Keratinocyte (primary cell): ENCODE measurements at places on chromosomes 1 and 21. TPM values are rescaled to one million over a fixed set of nuclear protein-coding genes. Genes with fewer than 3 reads are reported as not detected.

GRCh38 chr1:68361346-68361910, 88.3 kb downstream of the RPE65 start:
- H3K4me3 ChIP-seq = no peak overlapping the region
- H3K36me3 ChIP-seq = no peaks in the 10 kb centered on the region

DNA sequence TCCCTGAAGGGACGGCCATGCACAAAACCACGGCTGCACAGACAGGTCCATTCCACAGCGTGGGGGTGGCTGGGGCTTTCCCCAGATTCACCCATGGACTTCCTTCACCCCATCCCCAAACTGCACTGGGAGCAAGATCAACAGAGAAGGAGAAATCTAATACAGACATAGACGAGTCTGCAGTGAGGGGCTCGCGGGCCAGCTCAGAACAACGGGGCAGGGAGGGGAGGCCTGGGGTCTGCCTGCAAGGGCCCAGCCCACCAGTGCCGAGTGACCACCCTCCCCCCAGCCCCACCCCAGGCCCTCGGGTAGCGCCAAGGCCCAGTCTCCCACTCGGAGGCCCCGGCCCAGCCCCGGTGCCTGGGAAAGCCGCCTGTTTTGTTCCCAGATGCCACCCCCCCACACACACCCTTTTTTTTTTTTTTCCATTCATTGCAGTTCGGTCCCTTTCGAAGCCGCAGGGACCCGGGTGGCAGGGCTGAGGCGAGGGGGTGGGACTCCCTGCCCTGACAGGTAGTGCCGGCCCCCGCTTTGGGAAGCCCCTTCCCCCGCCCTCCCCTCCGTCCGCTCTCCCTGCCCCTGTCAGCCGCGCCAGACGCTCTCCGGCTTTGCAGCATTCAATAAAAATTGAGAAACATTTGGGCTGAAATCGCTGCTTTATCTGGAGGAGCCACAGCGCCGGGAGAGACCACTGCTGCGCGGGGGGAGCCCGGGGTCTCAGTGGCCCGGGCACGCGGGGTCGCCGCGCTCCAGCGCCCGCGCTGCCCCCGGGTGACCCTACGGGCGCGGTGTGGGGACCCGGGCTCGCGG, 543 bp upstream of the EPHB2 start:
- no peak overlapping the region for H3K27ac ChIP-seq
- peaks cover 8% of the 10 kb centered on the region for H3K4me1 ChIP-seq
- H3K4me3 ChIP-seq = no peak overlapping the region
- H3K36me3 ChIP-seq = no peaks in the 10 kb centered on the region
- DNase-seq = no peak
- H3K27me3 ChIP-seq = peaks cover 51% of the 10 kb centered on the region

- peaks cover 3% of the 10 kb centered on the region for H3K4me1 ChIP-seq
- H3K36me3 ChIP-seq = peaks cover 4% of the 10 kb centered on the region
- H3K27ac ChIP-seq = peak within 1 kb of the TSS; percentile 96
- peak within 1 kb of the TSS; percentile 87 for H3K4me3 ChIP-seq
- no peak for DNase-seq
- H3K27me3 ChIP-seq = no peaks in the 10 kb centered on the region
These were observed at the start of gene MPC2 for GRCh38 chr1:167936930-167937708. Gene MPC2, minus strand, starts transcription at chr1:167937072. Its CDS starts 1,231 bp downstream, at chr1:167935841.

- H3K4me3 ChIP-seq = no peak overlapping the region
- H3K4me1 ChIP-seq = peaks cover 39% of the 10 kb centered on the region
- no peaks in the 10 kb centered on the region for H3K36me3 ChIP-seq
- H3K27ac ChIP-seq = no peak overlapping the region
- no peak for DNase-seq
- H3K27me3 ChIP-seq = no peaks in the 10 kb centered on the region
These were observed 99.9 kb downstream of the ROR1 start for GRCh38 chr1:63873751-63874150.

DNA sequence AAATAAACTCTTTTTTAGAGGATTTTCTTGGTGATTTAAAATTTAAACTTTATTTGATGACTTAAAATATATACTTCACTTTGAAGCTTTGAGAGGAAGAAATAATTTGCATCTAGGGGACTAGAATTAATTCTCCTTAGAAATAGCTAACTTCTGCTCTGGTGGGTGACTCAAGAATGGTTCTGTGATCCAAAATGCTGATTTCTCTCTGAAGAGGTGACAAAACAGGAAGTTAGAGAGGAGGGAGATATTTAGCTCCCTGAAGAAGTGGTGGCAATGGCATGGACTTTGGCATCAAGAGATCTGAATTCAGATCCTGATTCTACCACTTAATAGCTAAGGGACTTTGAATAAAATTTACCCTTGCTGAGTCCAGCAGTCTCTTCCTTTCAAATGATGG, 125.8 kb upstream of the ATP1B1 start:
- H3K27ac ChIP-seq = no peak overlapping the region
- no peaks in the 10 kb centered on the region for H3K27me3 ChIP-seq
- no peak overlapping the region for H3K4me3 ChIP-seq
- H3K4me1 ChIP-seq = no peaks in the 10 kb centered on the region

GRCh38 chr1:103112546-103112945, 4.2 kb upstream of the COL11A1 start:
- no peak for DNase-seq
- no peak overlapping the region for H3K27ac ChIP-seq
- no peaks in the 10 kb centered on the region for H3K36me3 ChIP-seq
- peaks cover 3% of the 10 kb centered on the region for H3K4me1 ChIP-seq
- H3K27me3 ChIP-seq = peaks cover 6% of the 10 kb centered on the region
- no peak overlapping the region for H3K4me3 ChIP-seq

DNA sequence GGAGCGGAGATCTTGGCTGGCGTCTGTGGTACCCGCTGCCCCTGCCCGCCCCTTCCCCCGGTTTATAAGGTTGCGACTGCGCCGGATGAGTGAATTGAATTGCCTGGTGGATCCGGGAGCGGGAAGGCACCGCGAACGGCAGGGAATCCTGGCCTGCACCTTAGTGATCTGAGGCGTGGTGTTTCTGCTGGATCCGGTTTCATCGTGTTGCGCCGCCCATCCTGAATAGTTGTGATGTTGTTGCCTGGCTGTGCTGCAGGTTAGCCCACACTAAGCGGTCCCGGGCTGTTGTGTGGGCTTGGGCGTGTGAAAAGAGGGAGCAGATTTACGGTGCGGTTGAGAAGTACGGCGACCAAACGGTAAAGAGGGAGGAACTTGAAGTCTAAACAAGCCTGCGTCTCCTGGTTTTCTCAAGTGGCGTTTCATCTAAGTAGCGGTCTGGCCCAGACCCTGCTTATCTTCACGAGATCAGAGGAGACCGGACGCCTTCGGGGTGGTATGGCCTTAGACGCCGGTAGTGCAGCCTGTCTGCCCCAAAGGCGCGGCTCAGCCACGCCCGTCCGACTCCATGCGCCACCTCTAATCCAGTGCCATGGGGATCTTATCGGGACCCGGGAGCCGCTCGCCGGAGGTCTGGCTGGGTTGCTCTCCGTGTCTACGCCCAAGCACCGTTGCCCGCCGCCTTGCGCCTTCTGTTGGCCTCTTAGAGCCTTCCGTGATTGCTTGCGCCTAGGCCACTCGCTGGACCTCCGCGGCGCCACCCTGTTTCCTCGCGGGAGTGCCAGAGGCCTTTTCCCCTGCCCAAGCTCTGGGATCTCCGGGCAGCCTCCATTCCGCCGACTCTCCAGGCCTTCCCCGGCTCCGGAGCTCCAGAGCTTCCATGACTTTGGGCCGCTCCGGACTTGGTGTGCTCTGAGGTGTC, 87.5 kb upstream of the RHOU start:
- H3K4me1 ChIP-seq = peaks cover 12% of the 10 kb centered on the region
- H3K27ac ChIP-seq = peak overlapping the region; percentile 71
- DNase-seq = peak; percentile 42
- H3K36me3 ChIP-seq = no peaks in the 10 kb centered on the region

DNA sequence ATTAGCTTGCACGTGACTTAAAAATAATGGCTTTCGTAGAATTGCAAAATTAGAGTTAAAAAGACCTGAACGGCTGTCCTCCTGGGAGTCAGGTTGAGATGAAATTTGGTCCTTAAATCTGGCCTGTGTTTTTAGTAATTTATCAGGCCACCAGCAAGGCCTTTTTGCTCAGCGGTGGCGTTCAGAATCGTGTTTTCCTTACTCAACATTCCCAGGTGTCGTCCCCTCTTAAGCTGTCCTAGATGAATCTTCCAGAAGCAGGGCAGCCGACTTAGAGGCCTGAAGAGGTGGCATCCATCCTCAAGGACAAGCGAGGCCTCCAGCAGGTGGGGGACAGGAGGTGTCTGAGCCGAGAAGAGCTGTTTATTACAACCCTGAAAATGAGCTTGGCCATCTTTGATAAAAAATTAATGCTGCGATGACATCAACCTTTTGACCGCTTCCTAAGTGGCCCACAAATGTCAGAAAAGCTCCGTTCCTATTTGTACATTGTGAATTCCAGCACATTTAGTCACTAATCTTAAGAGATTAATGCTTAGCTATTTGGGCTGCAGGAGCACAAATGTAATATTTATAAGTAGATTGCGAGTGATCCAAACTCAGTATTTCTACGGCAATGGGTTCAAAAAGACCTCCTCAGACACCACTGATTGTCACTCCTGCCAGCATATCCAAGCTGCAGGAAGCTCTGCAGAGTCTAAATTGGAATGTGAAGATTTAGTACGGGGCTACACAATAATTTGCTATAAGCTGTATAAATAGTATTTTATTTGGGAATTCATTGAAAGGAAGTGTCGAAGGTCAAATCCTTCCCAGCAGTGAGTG, 344.1 kb upstream of the VAMP3 start:
- no peaks in the 10 kb centered on the region for H3K4me1 ChIP-seq
- no peak overlapping the region for H3K27ac ChIP-seq
- no peaks in the 10 kb centered on the region for H3K36me3 ChIP-seq
- peaks cover 10% of the 10 kb centered on the region for H3K27me3 ChIP-seq
- DNase-seq = no peak

DNA sequence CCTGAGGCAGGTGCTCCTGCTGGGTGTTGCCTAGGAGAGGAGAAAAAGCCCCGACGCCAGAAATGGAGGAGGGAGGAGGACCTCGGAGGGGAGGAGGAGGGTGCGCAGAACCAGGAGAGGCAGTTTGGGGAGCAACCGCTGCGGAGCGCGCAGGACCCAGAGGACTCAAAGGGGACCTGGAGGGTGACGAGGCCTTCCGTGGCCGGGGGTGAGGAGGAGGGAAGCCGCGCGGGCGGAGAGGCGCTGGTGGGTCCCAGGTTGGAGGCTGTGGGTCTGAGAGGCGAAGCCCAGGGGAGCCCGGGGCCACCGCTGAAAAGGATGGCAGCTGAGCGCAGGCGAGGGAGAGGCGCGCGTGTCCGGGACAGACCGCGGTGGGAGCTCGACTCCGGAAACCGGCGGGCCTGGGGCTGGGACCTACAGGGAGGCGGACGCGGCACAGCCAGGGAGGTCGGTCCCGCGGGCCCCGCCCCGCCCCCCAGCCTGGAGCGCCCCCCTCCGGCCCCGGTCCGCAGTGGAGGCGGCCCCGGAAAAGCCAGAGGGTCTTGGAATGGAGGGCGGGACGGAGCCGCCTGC, 15.1 kb downstream of the RNF223 start:
- peaks cover 18% of the 10 kb centered on the region for H3K4me1 ChIP-seq
- peak overlapping the region; percentile 61 for H3K4me3 ChIP-seq
- no peak overlapping the region for H3K27ac ChIP-seq
- peaks cover 11% of the 10 kb centered on the region for H3K36me3 ChIP-seq
- peaks cover 31% of the 10 kb centered on the region for H3K27me3 ChIP-seq

DNA sequence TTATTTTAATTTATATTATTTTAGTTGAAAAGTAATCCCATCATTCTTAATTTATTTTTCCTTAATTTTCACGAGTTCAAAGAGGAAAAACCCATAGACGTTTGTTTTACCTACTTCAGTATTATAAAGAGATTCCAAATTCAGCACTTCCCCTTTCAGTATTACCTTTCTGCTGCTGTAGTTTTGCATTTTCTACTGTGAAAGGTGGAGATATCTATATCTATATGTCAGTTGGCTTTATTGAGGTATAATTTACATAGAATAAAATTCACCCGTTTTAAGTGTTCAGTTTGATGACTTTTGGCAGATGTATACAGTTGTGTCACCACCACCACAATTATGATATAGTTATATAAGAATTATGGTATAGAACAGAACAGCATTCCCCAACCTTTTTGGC, 33.0 kb downstream of the MAST2 start:
- H3K4me1 ChIP-seq = no peaks in the 10 kb centered on the region
- H3K27ac ChIP-seq = no peak overlapping the region
- no peaks in the 10 kb centered on the region for H3K27me3 ChIP-seq
- no peaks in the 10 kb centered on the region for H3K36me3 ChIP-seq

DNA sequence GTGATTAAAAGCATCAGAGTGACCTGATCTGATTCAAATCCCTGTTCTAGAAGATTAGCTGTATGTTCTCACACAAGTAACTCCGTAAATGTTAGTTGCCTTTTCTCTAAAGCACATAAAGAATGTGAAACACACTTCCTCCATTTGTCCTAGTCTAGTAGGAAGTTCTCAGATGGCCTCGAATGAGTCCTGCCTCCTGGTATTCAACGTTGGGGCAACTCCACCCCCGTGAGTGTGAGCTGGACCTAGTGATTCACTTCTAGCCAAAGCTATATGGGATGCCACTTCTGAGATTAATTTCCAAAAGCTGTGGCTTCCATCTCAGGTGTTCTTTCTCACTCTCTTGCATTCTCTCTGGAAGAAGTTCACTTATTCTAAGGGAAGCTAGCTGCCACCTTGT, 267.6 kb downstream of the GPATCH2 start:
- H3K36me3 ChIP-seq = no peaks in the 10 kb centered on the region

GRCh38 chr1:145936247-145936646, 9.0 kb upstream of the RBM8A start:
- no peak overlapping the region for H3K4me3 ChIP-seq
- DNase-seq = no peak
- H3K4me1 ChIP-seq = no peaks in the 10 kb centered on the region

DNA sequence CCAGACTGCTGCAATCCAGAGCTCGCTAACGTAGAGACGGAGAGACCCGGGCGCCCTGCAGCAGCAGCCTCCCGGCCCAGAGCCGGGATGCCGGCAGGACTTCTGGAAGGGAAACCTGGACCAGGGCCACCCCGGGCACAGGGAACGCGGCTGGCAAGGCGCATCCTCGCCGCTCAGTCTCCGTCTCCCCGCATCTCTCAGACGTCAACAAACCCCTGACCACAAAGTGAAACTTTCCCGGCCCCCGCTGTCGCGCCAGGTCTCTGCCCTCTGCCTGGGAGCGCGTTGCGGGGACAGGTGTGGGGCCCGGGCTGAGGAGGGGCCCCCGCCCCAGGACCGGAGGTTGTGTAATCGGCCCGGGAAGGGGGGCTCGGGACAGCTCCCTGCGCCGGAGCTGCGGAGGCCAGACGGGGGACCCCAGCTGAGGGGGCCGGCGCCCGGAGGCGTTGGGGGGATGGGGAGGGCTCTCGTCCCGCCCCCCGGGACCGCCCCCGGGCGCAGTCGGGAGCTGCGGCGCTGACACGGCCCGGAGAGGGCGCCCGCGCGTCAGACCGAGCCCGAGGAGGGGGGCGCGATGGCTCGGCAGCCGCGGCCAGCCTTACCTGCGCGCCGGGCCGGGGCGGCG, 116.6 kb upstream of the HIVEP3 start:
- no peak overlapping the region for H3K27ac ChIP-seq
- peaks cover 13% of the 10 kb centered on the region for H3K27me3 ChIP-seq
- no peaks in the 10 kb centered on the region for H3K36me3 ChIP-seq
- H3K4me1 ChIP-seq = peaks cover 7% of the 10 kb centered on the region
- peak overlapping the region; percentile 60 for H3K4me3 ChIP-seq

Gene ATP5PB
- polyA plus RNA-seq = 360 to 539 TPM (median 395 TPM) in 3 replicates

Gene RAB42
- polyA plus RNA-seq = 0.05 to 0.27 TPM (median 0.17 TPM) in 3 replicates

Gene TAF5L
- polyA plus RNA-seq = 22.2 to 28.9 TPM (median 23.7 TPM) in 3 replicates

Gene TSPAN2
- polyA plus RNA-seq = 0.26 to 1.1 TPM (median 0.37 TPM) in 3 replicates

Gene PEAR1
- polyA plus RNA-seq = 4.0 to 4.8 TPM (median 4.2 TPM) in 3 replicates

Gene CHD5
- 0.03 to 0.07 TPM (median 0.05 TPM) in 3 replicates for polyA plus RNA-seq

Gene CRP
- polyA plus RNA-seq = not detected in 3 replicates

Gene MPZ
- 0.19 to 0.45 TPM (median 0.45 TPM) in 3 replicates for polyA plus RNA-seq

Gene KCNT2
- 0.01 TPM in 1 of 3 replicates, not detected in the others for polyA plus RNA-seq

Gene SH2D1B
- not detected in 3 replicates for polyA plus RNA-seq
